ENCODE measurements at places on chromosomes 4 and X.
A peak's percentile ranks its signal among the peaks of the same experiment; 100 is the strongest.

GRCh38 chr4:118396881-118397622 is 44.2 kb upstream of the PRSS12 start:
- DNase-seq, result no peak

GRCh38 chrX:118976599-118977340 is 2.4 kb downstream of the LONRF3 start:
- DNase-seq, result peak; percentile 2

DNA sequence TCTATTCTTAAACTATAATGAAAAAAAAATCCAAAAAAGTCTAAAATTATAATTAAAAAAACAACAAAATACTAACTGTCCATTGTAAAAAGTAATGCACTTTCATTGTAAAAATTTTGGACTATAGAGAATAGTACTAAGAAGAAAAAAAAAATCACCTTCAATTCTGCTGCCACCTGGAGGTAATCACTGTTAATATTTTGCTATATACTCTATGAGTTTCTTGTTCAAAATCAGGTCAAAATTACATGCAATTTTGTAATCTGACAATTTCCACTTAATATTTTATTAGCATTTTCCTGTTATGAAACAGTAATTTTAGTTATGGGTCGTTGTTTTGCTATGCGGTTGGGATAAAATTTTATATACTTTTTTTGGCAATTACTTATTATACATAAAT is 62.0 kb downstream of the HTT start:
- DNase-seq, result no peak

- no peak for DNase-seq
Observed at GRCh38 chr4:147157860-147158701, 212.4 kb upstream of the TTC29 start.

GRCh38 chr4:113625902-113626301 is 135.6 kb downstream of the CAMK2D start:
- DNase-seq, result no peak

GRCh38 chrX:8404926-8405325 is 59.7 kb upstream of the VCX3B start:
- DNase-seq, result no peak

GRCh38 chrX:17527922-17528321 is 152.9 kb downstream of the NHS start:
- DNase-seq, result no peak
